Brain microvascular endothelial cell (primary cell): ENCODE measurements at places on chromosomes 11 and 22.
A peak's percentile ranks its signal among the peaks of the same experiment; 100 is the strongest.

DNA sequence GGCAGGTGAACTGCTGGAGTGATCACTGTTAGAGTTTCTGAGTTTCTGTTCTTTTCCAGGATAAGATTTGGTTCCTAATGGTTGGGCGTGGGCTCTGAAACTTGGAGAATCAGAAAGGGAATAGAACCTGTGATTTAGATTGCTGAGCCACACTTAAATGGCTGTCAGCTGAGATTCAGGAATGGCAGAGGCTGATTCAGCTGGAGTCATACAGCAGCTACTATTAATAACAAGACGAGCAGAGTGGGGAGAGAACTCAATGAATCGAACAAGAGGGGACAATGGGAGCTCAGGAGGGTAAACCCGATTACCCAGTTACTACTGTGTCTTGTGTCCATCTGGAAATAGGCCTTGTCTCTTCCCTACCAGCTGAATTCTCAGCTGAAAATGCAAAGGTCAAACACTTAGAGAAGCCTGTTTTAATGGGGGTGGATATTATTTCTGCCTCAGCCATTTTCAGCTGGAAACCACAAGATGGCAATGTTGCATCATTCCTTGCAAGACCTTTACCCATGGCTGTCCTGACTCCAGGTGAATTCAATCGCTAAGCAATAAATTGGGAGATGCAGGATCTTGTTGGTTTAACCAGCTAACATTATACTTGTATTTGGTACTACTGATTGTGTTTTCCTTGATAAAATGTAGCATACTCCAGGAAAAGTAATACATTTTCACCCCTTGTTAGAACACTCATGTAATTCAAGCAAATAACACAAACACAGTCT is 104.5 kb upstream of the RAG2 start:
- DNase-seq = peak; percentile 50

- DNase-seq = no peak
Measured at GRCh38 chr11:3225826-3226750, 6.1 kb downstream of the MRGPRE start.

- no peak for DNase-seq
Measured at GRCh38 chr22:24455751-24456426, 28.5 kb downstream of the ADORA2A start.

DNA sequence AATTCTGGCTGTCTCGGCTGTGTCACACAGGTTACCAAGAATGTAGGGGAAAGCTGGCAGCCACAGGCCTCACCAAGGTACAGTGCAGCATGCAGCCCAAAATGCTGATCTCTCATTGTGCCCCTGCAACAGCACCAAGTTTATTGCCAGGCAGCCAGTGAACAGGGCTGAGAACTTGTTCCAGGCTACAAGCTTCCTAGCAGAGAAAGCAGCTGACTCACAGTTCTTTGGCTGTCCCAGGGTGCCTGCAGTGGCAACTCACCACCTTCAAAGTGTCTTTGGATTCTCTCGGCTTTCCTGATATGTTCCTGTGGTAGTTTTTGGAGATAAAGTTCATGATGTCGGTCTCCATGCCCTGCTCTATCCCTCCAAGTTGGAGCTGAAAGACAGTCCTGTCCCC is 719.1 kb upstream of the ANO3 start:
- no peak for DNase-seq

DNA sequence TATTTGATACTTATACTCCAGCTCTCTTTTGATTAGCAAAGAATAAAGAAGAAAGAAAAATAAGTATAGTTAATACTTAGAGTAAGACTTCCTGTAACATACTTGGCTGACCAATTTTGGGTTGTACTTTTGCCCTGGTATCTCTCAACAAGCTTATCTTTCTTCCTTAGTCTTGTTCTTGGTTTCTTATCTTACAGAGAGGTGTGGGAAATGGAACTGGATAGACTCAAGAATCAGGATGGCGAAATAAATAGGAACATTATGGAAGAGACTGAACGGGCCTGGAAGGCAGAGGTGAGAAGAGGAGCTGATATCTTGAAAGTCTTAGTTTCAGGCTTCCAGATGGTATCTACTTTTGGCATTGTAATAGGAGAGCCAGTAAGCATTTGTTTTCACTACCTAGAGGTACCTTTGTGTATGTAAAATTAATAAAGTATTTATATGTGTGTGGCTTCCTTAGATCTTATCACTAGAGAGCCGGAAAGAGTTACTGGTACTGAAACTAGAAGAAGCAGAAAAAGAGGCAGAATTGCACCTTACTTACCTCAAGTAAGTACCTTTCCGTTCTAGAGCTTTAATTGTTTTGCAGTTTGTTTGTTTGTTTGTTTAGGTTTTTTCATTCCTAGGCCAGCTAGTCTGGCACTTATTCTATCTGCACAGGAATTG is 11.3 kb upstream of the BACE1-AS start:
- DNase-seq = no peak

DNA sequence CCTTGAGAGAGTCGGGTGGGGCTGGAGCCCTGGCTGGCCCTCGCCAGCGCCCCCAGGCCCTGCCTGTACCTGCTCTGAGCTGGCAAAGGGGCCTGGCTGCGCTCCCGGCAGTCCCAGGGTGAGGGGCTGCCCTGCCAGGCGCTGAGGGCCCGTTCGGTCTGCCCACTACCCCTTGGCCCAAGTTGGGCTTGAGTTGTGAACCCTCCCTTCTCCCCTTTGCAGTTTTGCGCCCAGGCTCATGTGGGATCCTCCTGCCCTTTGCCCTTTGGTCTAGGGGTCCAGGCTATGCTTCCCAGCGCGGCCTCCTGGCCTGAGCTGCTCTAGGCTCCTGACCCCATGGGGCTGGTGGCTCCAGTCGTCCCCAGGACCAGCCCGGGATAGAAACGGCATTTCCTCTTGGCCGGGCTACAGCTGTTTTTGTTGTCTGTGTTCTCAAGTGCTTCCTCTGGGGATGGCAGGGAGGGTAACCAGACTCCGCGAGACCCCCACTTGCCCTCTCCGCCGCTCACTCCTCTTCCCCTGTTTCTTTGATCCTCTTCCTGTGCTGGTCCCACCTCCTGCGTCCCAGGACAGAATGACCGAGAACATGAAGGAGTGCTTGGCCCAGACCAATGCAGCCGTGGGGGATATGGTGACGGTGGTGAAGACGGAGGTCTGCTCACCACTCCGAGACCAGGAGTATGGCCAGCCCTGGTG is 34.9 kb downstream of the PRDM11 start:
- DNase-seq = no peak

DNA sequence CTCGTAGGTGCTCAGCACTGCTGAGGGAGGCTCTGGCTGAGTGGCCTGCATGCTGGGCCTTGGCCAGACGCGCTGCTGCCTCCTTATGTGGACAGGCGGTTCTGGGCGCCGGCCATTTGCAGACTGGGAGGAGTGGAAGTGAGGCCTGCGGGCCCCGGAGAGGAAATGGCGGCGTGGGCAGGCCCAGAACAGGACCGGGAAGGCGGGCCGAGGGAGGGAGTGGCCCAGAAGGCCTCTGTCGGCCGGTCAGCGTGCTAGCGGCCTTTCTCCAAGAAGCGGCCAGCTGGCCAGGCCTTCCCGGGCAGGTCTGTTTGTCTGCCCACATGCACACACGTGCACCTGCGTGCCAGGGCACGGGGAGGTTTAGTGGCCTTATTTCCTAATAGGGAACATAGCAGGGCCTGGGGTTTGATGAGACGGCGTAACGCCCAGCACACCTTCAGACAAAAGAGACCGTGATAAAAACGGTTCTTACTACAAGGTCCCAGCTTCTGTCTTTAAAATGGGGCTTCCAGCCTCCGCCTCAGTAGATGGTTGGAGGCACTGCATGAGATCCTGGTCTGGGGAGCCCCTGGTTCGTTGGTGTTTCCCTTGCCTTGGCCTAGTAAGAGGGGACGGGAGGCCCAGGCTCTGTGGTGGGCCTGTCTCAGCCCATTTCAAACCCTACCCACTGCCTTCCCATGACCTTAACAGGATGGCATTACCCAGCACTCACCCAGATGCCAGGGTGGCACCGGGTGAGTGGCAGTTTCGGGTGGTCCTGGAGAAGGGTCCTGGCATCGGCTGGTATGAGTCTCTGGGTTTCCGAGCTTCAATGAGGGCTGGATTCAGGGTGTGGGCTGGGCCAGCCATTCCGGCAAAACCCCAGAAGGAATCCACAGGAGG is 65.1 kb upstream of the PPARA start:
- no peak for DNase-seq

DNA sequence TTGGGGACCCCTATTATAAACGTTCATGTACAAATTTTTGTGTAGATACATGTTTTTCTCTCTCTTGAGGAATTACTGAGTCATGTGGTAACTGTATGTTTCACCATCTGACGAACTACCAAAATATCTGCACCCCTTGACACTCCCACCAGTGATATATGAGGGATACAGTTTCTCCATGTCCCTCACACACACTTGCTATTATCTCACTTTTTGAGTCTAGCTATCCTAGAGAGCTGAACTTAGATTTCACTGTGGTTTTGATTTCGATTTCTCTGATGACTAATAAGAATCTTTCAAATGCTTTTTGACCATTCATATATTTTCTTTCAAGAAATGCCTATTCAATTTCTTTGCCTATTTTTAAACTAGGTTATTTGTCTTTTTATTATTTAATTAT is 200.2 kb downstream of the PGR start:
- peak; percentile 34 for DNase-seq

DNA sequence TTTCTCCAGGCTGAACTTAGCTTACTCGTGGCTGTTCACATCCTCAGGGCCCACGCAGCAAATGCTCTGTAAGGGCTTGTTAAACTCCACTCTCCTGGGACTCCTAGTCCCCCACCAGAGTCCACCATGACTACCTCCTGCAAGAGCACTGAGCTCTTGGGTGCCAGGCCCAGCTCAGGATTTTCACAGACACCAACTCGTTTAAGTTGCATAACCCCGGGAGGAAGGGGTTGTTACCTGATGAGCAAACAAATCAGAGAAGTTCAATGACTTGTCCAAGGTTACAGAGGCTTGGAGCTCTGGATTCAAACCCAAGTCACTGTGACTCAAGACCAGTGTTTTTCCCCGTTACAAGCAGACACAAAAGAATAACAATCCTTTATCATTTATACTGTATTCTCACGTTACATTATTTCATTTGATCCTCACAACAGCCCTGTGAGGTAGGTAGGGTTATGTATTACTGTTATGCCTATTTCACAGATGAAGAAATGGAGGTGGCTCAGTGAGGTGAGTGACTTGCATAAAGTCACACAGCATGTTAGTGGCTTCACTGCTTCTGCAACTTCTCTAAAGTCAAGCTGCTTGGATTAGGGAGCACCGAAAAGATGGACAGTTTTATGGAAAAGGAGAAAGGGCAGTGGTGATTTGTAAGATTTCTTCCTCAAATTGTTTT is 17.4 kb downstream of the KCTD21 start:
- peak; percentile 47 for DNase-seq

GRCh38 chr11:14554959-14555358 is 34.8 kb upstream of the PSMA1 start:
- no peak for DNase-seq

GRCh38 chr11:121337078-121337477 is 44.5 kb downstream of the SC5D start:
- no peak for DNase-seq

GRCh38 chr11:41382927-41383326 is 76.5 kb downstream of the LRRC4C start:
- peak; percentile 18 for DNase-seq

- no peak for DNase-seq
Measured at GRCh38 chr22:36433318-36434231, 45.8 kb upstream of the MYH9 start.

DNA sequence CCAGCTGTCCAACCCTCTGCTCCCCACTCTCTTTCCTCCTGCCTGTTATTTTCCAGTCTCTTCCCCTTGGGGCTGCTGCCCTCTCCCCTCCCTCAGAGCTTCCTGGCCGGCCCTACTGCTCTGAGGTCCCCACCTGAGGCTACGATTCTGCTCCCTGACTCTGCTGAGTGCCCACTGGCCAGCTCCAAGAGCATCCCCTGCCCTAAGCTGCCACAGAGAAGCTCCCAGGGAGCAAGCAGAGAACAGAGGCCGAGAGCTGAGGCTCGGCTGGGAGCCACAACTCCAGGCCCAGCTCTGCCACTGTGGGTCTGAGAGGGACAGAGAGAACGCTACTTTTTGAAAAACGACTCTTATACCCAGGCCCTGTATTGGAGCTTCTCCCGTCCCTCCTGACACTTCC is 61.1 kb downstream of the CHRDL2 start:
- no peak for DNase-seq

GRCh38 chr11:116501728-116502127 is 271.1 kb downstream of the BUD13 start:
- DNase-seq = no peak

DNA sequence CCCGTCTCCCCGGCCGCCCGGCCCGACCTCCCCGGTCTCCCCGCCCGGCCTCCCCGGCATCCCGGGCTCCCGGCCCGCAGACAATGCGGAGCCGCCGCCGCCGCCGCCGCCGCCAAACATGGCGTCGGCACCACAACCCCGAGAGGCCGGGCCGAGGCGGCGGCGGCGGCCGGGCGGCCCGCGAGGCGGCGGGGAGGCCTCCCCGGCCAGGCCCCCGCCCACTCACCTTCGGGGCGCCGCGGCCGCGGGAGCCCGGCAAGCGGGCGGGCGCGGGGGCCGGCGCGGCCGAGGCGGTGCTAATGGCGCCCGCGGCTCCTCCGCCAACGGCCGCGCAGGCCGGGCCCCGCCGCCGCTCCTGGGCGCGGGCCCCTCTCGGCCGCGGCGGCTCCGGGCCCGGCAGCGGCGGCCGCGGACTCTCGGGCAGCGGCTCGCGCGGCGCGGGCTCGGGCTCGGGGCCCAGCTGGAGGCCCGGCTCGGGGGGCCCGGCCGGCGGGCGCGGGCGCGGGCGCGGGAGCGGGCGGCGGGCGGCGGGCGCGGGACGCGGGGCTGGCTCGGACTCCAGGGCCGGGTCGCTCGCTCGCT is 311 bp downstream of the BRD1 start:
- no peak for DNase-seq

- DNase-seq = no peak
Measured at GRCh38 chr11:17988465-17988864, 24.4 kb downstream of the SERGEF start.

DNA sequence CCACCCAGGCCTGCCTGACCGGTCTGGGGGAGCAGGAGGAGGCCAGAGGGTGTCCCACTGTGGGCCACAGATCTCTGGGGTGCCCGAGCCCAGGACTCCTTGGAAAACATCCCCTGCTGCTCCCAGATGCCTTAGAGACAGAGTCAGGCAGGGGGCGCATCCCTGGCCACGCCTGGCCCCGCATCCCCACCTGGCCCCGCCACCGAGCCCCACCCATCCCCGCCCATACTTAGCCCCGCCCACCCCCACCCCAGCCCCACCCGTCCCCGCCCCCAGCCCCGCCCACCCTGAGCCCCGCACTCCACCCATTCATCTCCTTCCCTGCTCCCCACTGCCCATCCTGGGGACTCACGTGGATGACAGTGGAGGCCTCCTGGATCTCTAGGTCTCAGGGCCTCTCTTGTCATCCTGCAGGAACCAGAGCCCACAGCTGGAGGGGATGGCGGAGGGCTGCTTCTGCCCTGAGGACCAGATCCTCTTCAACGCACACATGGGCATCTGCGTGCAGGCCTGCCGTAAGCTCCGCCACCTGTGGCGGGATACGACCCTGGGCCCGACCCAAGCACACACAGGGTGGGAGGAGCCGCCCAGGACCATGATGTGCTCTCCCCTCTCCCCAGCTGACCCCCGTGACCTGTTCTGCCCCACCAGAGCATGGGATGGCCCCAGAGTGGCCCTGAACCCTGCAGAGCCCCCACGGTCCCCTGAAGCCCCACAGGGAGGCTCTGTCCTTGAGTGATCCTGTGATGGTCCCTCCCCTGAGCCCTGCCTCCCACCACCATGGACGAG is 33.6 kb downstream of the MUC5B start:
- no peak for DNase-seq

GRCh38 chr11:2944530-2944929 is 15.3 kb upstream of the PHLDA2 start:
- DNase-seq = no peak
